Stimulated activated naive CD4-positive, alpha-beta T cell treated with Interleukin-2 at 50 U/mL for 16 hours (primary cell): ENCODE measurements at places on chromosomes 4 and X.

DNA sequence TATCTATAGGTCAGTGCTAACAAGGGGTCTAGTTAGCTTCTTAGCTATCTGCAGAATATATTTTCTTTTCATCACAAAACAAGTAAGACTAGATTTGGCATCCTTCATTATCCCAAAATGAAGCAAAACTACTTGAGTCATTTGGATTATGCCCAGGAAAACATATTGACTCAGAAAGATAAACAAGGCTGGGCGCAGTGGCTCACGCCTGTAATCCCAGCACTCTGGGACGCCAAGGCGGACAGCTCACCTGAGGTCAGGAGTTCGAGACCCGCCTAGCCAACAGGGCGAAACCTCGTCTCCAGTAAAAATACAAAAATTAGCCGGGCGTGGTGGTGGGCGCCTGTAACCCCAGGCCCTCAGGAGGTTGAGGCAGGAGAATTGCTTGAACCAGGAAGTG, 18.0 kb upstream of the MND1 start:
- no peak for DNase-seq

DNA sequence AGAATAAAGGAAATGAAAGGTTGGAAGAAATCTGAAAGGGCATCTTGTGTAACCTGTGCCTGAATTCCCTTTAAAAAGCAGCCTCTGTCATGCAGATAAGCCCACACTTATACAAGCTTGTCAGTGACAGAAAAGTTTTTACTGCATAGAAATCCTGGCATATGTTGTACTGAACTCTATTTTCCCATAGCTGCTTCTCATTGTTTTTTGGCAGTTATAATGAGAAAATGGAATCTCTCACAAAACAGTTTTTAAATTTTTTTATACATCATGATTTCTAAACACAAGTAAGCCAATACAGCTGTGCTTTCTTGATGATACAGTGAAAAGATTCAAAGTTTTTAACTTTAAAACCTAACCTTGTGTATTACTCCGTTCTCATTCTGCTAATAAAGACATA, 511.4 kb upstream of the ARX start:
- DNase-seq, result no peak

- no peak for DNase-seq
These were observed 67.6 kb downstream of the PJA1 start for GRCh38 chrX:69097451-69098236.

GRCh38 chr4:89056953-89057398, at the start of gene FAM13A:
TSS of gene FAM13A (minus strand) at chr4:89057185. CDS start at chr4:89056964, 221 bp downstream.
- no peak for DNase-seq

DNA sequence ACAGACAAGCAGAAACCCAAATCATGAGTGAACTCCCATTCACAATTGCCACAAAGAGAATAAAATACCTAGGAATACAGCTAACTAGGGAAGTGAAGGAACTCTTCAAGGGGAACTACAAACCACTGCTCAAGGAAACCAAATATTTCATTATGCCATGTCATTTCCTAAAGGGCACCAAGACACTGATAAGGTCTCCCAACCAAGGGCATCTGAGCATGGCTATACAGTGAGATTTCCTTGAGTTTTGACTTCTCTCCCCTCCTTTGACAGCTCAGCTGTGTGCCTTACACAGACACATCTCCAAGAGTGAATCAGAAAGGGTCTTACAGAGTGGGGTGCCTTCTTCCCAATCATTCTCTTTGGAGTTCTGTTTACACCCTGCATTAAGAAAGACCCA, 40.4 kb downstream of the PCDH7 start:
- DNase-seq, result no peak

GRCh38 chr4:125191232-125191631, 123.5 kb upstream of the FAT4 start:
- DNase-seq, result no peak

- no peak for DNase-seq
These were observed 8.7 kb upstream of the ITGB1BP2 start for GRCh38 chrX:71292669-71293365.

DNA sequence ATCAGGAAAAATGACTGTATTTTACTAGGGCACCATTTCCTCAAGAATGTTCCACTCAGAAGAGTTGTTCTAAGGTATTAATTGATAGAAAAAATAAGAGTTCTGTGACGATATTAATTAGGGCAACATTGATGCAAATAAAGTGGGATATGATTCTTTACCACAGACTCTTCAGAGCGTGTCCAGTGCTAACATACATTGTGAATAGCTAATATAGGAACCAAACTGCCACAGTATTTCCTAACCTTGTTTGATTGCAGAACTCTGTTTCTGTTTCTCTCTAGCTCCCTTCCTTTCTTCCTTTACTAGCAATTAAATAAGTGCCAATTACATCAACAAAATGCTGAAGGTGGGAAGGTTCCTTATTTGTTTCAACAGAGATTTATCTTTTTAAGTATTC, 154.1 kb upstream of the CPEB2 start:
- DNase-seq, result no peak

DNA sequence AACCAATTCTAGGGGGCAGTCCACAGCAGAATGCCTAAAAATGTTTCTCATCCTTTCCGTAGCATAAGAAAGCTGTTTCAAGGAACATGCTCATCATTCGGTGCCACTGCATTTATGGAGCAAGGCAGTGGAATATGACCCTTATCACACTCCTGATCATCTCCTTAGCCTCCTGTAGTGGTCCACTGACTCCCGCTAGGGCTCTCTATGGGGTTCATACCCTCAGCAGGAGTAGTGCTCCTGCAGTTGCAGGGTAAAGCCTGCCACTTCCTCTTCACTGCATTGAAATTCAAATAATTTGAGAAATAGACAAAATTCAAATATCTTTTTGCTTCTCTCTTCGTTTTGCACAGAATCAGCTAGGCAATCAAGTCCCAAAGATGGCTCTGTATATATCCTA, 107.0 kb downstream of the NDST3 start:
- no peak for DNase-seq

GRCh38 chr4:95398217-95398616, 150.6 kb downstream of the UNC5C start:
- DNase-seq, result no peak

DNA sequence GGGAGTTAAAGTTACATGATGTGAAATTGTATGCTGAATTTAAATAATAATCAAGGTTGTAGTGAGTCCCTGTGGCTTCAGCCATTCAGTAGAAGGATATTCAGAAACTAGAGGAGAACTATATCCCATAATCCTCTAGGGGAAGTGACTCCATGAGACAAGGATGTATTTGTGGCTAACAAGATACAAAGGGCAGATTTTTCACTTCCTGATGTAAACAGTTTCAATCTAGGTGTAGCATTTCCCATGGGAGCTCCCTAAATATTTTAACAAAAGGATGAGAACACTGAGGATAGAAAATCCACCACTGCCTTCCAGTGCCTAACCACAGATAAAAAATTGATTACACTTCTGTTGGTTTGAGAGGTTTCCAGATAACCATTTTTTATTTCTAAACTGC, 435.4 kb upstream of the TENM3 start:
- no peak for DNase-seq

GRCh38 chr4:47478804-47479203, 6.3 kb upstream of the ATP10D start:
- no peak for DNase-seq

- no peak for DNase-seq
These were observed 31.8 kb downstream of the KLF3 start for GRCh38 chr4:38695809-38696208.

DNA sequence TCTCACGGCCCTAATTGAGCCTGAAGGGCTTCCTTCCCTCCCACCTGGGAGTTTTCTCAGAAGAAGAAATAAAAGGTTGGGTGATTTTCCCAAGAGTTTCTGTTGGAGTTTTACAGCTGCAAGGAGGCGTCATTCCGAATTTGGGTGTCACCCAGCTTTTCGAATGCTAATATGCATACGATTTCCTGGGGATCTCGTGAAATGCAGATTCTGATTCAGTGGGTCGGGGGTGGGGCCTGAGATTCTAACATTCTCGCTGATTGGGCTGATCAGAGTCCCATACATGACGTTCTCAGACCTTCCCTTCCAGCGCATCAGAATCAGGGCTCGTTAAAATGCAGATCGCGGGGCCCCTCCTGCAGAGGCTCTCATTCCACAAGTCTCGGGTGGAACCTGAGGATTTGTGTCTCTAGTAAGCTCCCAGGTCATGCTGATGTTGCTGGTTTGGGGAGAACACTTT, 125.8 kb upstream of the STX18 start:
- no peak for DNase-seq

- no peak for DNase-seq
These were observed 43.2 kb downstream of the ANOS1 start for GRCh38 chrX:8688776-8689175.

DNA sequence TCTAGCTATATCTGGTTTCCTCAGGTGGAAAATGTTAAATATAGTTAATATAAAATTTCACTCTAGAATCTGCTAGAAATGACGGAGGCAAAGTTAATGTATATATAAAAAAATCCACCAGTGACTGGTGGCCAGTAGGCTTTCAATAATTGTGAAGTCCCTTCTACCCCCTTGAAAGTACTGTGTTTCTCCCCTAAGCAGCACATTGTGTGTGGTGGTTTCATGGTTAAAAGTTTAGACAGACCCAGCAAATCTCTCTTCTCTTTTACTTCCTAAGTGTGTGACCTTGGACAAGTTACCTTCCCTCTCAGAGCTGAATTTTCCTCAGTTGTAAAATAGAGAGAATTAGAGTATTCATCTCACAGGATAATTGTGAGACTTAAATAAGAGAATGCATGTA, 600 bp upstream of the HEPH start:
- DNase-seq, result no peak

- no peak for DNase-seq
These were observed 3.9 kb downstream of the CTBP1 start for GRCh38 chr4:1244978-1245471.

DNA sequence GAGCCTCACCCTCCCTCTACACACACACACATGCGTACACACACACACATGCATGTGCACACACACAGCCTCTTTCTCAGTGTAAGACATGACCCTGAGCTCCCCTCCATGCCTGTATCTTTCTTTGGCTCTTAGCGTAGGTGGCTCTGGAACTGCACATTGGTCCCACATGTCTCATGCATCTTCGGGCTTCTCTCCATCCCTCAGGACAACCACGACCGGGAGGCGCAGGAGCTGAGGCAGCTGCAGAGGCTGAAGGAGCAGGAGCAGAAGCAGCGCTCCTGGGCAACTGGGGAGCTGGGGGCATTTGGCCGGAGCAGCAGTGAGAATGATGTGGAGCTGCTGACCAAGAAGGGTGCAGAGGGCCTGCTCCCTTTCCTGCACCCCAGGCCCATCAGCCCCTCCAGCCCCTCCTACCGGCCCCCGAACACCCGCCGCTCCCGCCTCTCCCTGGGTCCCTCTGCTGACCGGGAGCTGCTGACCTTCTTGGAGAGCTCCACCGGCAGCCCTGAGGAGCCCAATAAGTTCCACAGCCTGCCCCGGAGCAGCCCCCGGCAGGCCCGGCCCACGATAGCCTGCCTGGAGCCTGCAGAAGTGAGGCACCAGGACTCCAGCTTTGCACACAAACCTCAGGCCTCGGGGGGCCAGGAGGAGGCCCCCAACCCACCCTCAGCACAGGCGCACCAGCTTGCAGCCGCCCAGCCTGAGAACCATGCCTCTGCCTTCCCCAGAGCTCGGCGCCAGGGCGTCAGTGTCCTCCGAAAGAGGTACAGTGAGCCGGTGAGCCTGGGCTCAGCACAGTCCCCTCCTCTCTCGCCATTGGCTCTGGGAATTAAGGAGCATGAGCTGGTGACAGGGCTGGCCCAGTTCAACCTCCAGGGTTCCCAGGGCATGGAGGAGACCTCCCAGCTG, 38.6 kb downstream of the FHDC1 start:
- DNase-seq, result no peak

DNA sequence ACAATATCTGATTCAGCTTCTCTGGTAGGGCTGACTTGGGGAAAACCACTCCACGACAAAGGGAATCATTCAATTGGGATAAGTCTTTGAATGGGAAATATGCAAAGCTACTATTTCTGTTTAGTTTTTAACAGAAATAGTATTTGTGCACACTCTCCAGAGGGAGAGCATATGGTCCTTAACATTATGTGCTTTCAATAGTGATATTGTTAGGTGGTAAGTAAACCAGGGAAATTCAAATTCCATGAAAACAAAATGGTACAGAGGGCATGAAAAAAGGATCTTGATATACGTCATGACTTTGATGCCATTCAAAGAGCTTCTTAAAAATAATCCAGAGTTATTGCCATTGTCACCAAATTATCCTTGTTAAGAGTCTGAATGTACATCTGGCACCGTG, 47.1 kb upstream of the CITED1 start:
- no peak for DNase-seq

DNA sequence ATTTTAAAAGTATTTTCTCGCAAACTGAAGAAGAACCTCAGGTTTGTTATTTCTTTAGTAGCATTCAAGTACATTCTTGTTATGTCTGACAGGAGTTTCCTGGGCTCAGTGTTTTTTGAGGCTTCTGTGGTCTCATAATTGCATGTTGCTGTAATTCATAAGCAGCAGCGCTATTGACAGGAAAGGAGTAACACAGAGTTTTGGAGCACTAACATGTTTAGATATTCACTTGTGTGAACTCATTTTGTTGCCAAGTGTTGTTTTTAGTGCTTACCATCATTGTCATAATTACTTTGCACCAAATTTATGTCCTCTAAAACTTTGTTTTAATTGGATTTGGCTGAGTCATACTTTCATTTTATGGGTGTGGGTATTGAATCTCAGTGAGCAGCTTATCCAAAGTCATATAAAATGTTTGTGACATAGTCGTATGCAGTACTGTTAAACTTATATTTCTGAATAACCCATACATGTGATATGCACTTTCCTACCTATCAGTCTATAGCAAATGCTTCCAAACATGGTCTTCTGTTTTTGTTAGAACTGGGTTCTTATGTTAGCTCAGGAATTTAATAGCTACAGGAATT, 358.7 kb upstream of the CTSO start:
- no peak for DNase-seq

- no peak for DNase-seq
These were observed 890 bp downstream of the RASSF6 start for GRCh38 chr4:73619346-73619745.

DNA sequence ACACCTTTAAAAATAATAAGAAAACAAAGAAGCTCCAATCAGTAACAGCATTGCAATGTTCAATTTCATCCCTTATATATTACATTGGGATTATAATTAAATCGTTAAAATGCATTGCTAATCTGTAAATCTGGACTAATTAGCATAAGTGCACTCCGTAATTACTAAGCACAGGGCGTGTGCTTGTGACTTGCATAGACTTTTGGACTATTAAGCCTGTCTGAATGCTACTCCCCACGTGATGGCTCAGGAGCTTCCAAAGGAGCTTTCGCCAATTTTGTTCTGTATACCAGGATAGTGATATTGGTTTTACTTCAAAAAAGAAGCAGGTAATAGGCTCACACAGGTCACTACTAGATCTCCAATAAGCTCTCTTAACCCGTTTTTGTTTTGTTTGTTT, 497.1 kb downstream of the SMARCA1 start:
- DNase-seq, result no peak
